Eye (tissue), 1 donor: ENCODE measurements at places on chromosomes 3 and 15.
A peak's percentile ranks its signal among the peaks of the same experiment; 100 is the strongest.

GRCh38 chr3:16132190-16132589, 42.3 kb upstream of the GALNT15 start:
- DNase-seq, result no peak

DNA sequence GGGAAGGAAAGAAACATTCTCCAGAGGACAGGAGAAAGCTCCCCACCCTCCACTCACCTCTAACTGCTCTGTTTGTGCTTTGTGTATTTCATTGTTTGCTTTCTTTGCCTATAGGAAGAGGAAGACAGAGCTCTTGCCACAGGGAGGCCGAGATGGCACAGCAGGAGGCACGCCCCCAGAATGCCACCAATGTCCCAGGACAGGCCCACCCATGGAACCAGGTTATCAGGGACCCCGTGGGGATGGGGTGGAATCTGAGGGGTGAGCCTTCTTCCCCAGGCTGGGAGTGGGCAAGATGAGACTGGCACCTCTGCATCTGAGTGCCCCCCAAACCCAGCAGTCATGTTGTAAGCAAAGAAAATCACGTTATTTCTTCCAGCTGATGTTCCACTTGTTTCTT, 155.8 kb downstream of the TBC1D2B start:
- no peak for DNase-seq

- peak; percentile 12 for DNase-seq
Observed at GRCh38 chr3:170502297-170502696, 83.6 kb downstream of the SLC7A14 start.

- no peak for DNase-seq
Observed at GRCh38 chr15:70093070-70093469, 4.6 kb downstream of the TLE3 start.

DNA sequence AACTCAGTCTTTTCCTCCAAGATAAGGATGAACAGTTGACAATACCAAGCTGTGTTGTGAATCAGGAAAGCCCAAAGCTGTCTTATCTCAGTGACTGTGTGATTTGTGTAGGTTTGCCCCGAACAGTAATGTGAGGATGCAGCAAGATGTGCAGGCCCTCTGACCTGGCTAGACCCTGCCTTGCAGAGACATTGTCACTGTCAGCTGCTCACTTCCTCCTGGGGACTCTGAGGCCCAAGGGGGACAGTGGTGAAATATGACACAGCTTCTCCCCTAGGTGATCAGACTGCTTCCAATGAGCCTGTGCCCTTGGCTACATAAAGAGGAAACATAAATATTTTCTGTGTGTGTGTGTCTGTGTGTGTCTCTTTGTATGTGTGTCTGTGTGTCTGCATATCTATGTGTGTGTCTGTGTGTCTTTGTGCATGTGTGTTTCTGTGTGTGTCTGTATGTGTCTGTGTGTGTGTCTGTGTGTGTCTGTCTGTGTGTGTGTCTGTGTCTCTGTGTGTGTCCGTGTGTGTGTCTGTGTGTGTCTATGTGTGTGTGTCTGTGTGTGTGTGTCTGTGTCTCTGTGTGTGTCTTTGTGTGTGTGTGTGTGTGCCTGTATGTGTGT, 21.7 kb downstream of the LRRK1 start:
- no peak for DNase-seq

GRCh38 chr3:74527566-74527965, 86.9 kb downstream of the CNTN3 start:
- DNase-seq, result no peak

GRCh38 chr3:36494461-36495109, 114.3 kb downstream of the STAC start:
- no peak for DNase-seq

- DNase-seq, result no peak
Observed at GRCh38 chr3:41103200-41103599, 96.1 kb upstream of the CTNNB1 start.

- no peak for DNase-seq
Observed at GRCh38 chr3:104291878-104292277, 1074.8 kb upstream of the ALCAM start.

GRCh38 chr3:154844863-154845262, 235.3 kb upstream of the MME start:
- DNase-seq, result peak; percentile 17

- DNase-seq, result no peak
Observed at GRCh38 chr15:62147551-62147950, 17.5 kb downstream of the C2CD4B start.

DNA sequence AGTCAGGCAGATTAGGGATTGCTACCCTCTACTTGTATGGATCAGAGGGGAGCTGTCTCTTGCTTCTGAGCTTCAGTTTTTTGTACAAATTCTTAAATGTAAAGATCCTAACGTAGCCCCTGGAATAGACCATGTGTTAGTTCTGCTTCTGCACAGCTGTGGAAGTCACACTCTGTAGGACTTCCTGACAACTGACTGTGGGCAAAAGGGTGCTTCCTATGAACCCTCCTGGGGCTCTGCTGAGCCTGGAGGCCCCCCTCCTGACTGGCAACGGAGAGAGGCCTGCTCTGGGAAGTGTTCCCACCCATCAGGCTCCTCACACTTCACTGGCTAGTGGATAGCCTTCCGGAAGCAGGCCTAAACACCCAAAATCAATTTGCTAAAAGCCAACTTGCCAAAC, 131.0 kb downstream of the RPLP1 start:
- no peak for DNase-seq

GRCh38 chr3:130935761-130936492, 42.0 kb downstream of the ATP2C1 start:
- DNase-seq, result no peak

- peak; percentile 34 for DNase-seq
Observed at GRCh38 chr3:4983739-4984510, 4.7 kb downstream of the BHLHE40 start.

- DNase-seq, result no peak
Observed at GRCh38 chr3:163562625-163563024, 1515.7 kb downstream of the SI start.

DNA sequence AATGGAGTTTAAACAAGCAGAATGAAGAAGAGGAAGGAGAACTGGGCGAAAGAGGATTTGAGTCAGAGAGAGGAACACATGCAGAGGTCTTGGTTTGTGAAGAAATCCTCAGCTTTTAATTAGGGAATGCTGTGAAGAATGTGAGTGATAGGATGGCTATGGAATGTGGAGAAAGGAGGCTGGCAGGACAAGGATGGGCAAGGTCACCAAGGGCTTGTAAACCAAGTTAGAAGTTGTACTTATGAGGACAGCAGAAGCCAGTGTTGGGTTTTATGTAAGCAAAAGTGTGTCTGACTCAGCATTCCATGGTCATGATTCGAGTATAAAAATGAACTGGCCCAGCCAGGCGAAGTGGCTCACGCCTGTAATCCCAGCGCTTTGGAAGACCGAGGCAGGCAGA, 60.0 kb upstream of the IL12A start:
- DNase-seq, result peak; percentile 17

GRCh38 chr3:49806850-49807249, 3.8 kb downstream of the INKA1 start:
- no peak for DNase-seq

DNA sequence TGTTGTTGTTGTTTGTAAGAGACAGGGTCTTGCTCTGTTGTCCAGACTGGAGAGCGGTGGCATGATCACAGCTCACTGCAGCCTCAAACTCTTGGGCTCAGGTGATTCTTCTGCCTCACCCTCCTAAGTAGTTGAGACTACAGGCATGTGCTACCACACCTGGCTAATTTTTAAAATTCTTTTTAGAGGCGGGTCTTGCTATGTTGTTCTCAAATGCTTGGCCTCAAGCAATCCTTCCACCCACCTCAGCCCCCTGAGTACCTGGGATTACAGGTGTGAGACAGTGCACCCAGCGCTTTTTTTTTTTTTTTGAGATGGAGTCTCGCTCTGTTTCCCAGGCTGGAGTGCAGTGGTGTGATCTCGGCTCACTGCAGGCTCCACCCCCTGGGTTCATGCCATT, 46.7 kb downstream of the TMOD3 start:
- no peak for DNase-seq

DNA sequence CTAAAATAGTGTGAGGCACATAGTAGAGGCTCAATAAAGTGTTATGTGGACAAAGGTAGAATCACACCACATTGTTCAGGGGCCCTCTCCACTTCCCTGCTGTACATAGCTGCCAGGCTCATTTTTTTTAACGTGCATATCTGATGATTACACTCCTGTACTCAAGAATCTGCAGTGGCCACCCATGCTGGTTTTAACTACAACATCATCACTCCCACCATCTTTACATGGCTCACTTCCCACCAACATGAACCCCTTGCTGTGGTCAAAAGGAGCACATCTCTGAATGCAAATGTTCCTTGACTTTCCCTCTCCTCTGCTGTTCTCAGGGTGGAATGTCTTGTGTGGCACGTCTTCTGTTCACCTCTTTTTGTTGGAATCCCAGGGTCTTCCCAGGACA, 76.7 kb downstream of the FEM1B start:
- no peak for DNase-seq

GRCh38 chr3:133973249-133973980, 56.3 kb downstream of the SLCO2A1 start:
- DNase-seq, result no peak

- peak; percentile 6 for DNase-seq
Observed at GRCh38 chr3:174023421-174023820, 625.9 kb downstream of the NLGN1 start.

- peak; percentile 44 for DNase-seq
Observed at GRCh38 chr3:42501321-42501680, 1.1 kb upstream of the VIPR1 start.

DNA sequence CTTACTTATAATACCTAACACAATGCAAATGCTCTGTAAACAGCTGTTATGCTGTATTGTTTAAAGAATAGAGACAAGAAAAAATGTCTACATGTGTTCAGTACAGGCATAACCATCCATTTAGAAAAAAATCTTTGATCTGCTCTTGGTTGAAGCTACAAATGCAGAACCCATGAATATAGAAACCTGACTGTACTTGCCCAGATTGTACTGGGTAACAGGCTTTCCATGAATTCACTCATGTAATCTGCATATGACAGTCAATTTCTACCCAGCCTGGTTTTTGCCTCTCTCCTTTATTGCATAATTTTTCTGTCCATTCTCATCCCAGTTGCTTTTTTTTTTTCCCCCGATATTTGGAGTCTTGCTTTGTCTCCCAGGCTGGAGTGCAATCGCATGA, 62.6 kb upstream of the ETV5 start:
- no peak for DNase-seq

DNA sequence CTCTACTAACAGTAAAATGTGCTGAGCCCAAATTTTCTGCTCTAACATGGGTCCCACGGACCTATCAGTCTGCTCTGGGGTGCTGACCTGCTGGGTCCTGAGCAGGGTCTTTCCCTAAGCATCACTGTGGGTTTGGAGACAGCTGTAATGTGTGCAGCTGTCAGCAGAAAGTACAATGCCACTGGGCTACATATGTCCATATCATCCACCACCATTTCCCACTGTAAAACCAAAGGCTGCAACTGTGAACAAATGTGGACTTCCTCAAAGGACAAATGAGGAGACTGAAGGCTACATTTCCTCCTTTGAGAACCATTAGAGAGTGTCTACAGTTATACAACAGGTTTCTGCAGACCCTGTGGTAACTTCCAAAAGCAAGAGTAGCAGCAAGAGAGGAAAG, 33.8 kb upstream of the IP6K2 start:
- no peak for DNase-seq

GRCh38 chr15:51874751-51875644, 45.5 kb downstream of the TMOD3 start:
- DNase-seq, result no peak

GRCh38 chr3:106678657-106679390, 698.4 kb upstream of the CCDC54 start:
- no peak for DNase-seq
